Activated CD4-positive, CD25-positive, alpha-beta regulatory T cell (primary cell): ENCODE measurements at places on chromosomes 6 and 20.

GRCh38 chr6:37648465-37649330 is 49.0 kb downstream of the MDGA1 start:
- DNase-seq, result no peak

DNA sequence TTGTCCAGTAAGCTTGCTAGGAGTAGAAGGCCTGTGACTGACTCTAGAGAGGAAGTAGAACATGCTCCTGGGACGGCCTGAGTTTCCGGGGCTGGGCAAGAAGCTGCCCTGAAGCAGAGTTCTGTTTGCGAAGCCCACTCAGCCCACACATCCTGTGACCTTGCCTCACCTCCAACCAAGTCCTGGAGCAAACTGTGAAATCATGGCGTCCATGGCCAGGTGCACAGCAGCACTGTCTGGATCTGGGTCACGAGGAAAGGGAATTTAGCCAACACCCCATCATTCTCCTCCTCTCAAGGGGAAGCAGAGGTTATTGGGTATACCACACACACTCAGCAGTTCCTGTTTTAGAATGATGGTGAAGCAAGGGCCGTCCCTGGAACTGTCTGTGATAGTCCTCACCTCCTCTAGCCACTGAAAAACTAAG is 87.5 kb downstream of the CRYBG1 start:
- no peak for DNase-seq

GRCh38 chr20:41152108-41152757 is 14.9 kb downstream of the PLCG1 start:
- DNase-seq, result no peak

GRCh38 chr20:59170406-59171349 is 7.1 kb downstream of the ZNF831 start:
- no peak for DNase-seq

GRCh38 chr20:3074812-3075211 is 3.4 kb downstream of the OXT start:
- no peak for DNase-seq

DNA sequence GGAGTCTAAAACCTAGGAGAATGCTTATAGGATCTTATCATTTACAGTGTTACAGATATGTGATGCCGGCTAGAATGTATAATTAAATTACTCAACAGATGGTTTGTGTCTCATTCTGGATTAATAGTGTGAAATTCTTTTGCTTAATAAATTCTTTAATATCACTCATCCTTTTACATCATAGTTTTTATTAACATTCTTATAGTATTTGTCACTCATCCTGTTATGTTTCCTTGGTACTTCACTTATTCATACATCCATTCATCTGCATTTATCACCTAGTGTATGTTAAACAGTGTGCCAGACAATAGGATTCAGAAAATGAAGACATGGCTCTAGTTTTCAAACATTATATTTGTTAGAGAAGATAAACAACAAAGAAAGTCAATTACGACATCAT is 468.7 kb downstream of the FRK start:
- no peak for DNase-seq

DNA sequence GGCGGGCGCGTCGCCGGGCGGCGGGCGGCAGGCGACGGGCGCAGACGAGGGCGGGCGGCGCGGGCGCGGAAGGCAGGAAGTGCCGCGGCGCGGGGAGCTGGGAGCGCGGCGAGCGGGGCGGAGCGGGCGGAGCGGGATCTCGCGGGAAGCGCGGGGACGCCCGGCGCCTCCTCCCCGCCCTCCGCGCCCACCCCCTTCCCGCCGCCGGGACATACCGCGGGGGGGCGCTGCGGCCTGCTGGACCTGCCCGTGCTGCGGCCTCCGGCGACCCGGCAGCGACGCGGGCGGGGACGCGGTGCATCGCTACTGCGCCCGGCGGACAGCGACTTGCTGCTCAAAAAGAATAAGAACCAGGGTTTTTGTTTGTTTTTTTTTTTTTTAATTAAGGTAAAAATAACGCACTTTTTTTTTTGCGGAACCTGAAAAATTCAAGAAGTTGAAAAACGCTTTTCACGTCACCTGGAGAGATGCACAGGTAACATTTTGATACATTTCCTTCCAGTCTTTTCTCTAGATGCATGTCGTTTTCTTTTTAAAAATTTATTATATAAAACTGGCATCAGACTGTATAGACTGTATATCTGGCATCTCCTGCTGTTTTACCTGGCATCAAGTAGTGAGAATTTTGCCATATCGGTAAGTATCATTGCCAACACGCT is at the start of gene CENPB:
CENPB (minus strand) TSS at position 76 of the 659 bp plus-strand sequence. CDS start 257 bp downstream, outside the sequence.
- DNase-seq, result peak; percentile 85

DNA sequence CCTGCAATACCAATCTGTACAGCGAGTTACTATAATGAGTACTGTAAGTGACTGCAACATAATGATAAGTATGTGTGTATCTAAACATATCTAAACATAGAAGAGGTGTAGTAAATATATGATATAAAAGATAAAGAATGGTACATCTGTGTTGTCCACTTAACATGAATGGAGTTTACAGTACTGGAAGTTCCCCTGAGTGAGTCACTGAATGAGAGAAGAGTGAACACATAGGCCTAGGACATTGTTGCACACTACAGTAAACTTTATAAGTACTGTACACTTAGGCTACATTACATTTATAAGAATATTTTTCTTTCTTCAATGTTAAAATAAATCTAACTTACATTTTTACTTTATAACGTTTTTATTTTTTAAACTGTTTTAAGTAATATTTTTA is 380.4 kb downstream of the MMUT start:
- no peak for DNase-seq

GRCh38 chr6:5373430-5373829 is 112.1 kb downstream of the FARS2 start:
- no peak for DNase-seq

- no peak for DNase-seq
Observed at GRCh38 chr6:80440496-80441115, 334.1 kb downstream of the BCKDHB start.

- DNase-seq, result no peak
Observed at GRCh38 chr20:62959998-62960436, 7.5 kb downstream of the SLC17A9 start.

GRCh38 chr6:136173519-136174507 is 76.3 kb downstream of the MTFR2 start:
- no peak for DNase-seq

DNA sequence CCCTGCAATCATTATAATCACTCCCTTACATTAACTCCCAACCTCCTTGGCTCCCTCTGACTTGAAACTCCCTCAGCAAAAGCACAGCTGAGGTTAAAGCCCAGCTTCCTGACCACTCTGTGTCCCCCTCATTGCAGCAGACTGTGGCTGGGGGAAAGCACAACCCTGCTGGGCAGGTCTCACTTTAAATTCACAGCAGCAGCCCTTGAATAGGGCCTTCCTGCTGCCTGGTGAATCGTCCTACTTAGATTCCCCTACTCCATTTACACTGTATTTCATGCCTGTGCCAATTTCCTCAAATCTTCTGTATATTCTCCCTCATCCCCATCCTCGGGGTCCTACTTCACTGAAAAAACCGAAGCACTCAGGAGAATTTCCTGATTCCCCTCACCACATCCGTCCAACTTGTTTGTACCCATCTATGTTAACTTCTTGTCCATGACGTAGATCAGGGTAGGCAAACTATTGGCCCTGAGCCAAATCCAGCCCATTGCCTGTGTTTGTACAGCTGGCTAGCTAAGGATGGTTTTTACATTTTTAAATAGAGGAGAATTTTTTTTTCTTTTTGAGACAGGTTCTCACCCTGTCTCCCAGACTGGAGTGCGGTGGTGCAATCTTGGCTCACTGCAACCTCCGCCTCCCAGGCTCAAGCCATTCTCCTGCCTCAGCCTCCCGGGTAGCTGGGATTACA is 31.5 kb upstream of the GCM1 start:
- DNase-seq, result peak; percentile 5

- no peak for DNase-seq
Observed at GRCh38 chr6:39695447-39695846, 29.8 kb downstream of the KIF6 start.

DNA sequence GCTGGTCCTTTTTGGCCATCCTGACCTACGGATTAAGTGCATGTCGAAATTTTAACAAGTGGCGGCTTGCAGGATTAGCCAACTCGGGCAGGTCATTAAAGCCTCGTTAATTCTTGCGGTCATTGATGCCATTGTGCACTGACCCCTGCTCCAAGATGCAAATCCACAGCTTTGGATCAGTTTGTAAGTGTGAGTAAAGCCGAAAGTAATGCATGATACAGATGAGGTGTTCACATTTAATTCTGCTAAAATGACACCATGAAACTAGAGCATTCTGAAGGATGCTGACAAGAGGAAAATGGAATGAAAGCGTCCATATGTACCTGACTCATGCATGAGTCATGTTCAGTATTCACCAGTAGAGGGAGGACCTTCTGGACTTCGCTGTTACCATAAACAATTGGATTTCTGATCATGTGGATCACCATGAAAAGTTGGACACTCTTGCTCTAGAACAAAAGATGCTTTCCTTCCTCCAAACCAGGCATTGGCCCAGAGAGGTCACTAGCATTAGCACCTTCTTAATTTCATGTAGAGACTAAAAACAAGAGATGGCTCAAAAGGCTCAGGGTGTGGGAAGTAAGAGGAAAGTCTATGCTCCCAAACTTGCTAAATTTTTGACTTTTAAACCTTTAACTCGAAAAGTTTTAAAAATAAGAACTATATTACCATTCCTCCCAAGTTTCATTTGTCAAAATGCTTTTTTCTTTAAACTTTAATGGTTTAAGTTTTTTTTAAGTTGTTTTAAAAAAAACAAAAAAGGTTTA is 48.0 kb downstream of the MUC22 start:
- no peak for DNase-seq

DNA sequence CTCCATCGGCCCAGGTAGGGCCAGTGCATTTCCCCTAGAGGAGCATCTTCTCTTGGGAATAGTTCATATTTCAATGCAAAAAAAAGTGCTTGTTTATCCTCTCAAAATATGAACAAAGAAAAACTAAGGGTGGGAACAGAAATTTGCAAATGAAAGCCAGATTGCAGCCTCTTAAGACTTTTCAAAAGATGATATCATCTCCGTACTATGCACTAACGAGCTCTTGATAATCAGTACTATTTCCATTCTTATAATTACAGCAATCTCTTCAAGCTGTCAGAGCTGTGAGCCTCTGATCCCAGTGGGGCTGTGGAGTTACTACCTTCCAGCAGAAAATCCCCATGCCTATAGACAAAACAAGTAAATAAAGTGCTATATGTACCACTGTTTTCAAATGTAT is 77.1 kb downstream of the SOD2 start:
- no peak for DNase-seq

DNA sequence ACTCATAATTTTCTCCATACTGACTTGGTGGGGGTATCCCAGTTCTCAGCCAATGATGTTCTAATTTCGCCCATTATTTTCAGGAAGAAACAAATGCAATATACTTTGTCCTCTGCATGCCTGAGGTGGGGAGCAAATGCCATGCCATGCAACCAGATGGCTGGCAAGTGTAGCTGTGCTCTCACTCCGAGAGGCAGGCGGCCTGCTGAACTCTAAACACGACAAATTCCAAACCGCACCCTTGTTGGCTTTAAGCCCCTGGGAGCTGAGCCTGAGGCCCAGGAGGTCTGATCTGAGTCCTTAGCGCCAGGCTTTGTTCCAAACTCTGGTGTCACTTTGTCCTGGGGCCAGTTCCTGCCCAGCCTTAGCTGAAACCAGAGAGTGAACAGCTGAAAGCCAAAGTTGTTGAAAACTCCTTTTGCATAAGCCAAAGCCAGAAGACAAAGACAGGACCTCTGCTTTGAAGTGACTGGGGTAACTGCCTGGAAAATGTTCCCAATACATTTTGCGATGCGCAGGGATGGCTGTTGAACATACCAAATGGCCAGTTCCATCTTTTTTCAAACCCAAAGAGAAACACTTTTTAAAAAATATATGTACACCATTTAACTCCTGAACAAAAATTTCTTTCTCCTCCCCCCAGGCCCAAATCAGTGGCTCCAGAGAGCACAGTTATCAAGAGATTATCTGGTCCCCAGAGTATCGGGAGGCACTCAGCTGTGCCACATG is 46.2 kb downstream of the TTI1 start:
- no peak for DNase-seq

- no peak for DNase-seq
Observed at GRCh38 chr6:111972745-111973117, 81.2 kb upstream of the CCN6 start.

DNA sequence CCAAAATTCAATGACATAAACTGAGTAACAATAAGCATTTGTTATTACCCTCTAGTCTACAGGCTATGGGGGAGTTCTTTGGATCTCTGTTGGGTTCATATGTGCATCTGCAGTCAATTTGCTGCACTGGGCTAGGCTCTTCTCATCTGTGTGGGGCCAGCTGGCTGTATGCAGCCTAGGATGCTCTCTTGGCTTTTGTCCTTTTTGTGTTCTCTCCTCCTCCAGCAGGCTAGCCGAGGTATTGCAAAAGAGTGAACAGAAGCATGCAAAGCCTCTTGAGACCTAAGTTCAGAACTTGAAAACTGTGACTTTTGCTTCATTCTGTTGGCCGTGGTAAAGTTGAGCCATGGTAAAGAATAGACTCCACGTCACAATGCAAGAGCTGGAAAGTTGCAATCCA is 62.8 kb upstream of the FOXO3 start:
- DNase-seq, result no peak

DNA sequence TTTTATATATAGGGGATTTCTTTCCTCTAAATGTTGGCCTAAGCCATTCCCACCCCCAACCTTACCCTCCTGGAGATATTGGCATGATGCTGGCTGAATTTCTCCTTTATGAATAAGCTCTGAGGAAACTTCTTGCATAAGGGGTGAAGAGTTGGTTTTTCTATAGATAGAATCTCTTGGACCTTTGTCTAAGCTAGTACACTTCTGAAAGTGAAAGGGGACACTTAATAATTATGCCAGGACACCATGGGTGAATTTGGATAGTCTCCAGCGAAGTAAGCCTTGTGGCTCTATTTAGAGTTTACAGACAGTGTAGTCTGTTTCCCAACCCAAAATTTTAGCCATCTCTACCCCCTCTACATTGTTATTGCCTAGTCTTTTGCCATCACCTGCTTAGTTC is 27.1 kb upstream of the FABP7 start:
- no peak for DNase-seq

GRCh38 chr6:35248300-35248699 is 11.2 kb upstream of the ZNF76 start:
- DNase-seq, result no peak

GRCh38 chr6:45661661-45662060 is 283.9 kb upstream of the SUPT3H start:
- DNase-seq, result no peak

- no peak for DNase-seq
Observed at GRCh38 chr6:13025893-13026499, 302.3 kb downstream of the TBC1D7 start.

- DNase-seq, result no peak
Observed at GRCh38 chr6:87200469-87201175, 45.3 kb downstream of the ZNF292 start.

DNA sequence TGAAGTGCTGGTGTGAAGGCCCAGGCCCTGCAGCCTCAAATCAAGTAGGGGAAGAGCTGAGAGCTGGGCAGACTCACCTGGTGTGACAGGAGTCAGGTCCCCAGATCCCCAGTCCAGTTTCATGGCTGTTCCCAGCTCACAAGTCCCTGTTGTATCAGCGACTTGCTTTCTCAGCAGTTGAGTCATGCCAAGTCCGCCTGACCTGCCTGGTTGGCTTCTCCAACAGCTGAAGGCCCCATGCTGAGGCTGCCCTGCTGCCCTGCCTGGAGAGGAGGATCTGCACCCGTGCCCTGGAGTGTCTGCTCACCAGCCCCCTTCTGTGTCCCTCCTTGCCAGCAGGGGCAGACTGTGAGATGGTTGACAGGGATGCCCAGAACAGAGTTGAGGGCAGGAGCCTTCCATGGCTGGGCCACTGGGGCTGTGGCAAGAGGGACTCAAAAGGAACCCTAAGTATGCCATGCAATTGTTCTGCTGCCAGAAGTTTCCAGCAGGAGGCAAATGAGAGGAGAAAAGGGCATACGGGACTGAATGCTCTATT is 39.3 kb upstream of the TRAF3IP2 start:
- DNase-seq, result no peak

GRCh38 chr6:38336922-38337321 is 302.8 kb downstream of the BTBD9 start:
- DNase-seq, result no peak
